ENCODE measurements at places on chromosomes 6 and 20.

DNA sequence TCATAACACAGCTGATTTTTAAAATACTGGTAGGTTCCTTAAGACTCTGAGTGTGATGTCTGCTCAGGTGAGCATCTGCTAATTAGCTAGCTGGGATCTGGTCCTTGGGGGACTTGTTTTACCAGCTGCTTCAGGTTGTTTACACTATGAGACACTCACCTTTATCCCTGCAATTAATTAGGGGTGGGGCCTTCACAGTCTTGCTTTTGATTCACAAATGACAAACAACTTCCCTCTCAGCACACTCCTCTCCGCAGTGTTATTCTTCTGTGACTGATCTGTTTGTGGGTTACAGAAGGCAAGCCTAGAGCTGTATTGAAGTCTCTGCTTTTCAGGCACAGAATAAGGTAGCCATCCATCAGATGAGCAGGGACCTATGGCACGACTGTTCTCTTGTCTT, 62.0 kb upstream of the CD83 start:
- no peak for DNase-seq

- DNase-seq = no peak
These were observed 27.5 kb downstream of the MAN1A1 start for GRCh38 chr6:119322034-119322433.

- no peak for DNase-seq
These were observed 125.0 kb upstream of the MLIP start for GRCh38 chr6:53986165-53986720.

DNA sequence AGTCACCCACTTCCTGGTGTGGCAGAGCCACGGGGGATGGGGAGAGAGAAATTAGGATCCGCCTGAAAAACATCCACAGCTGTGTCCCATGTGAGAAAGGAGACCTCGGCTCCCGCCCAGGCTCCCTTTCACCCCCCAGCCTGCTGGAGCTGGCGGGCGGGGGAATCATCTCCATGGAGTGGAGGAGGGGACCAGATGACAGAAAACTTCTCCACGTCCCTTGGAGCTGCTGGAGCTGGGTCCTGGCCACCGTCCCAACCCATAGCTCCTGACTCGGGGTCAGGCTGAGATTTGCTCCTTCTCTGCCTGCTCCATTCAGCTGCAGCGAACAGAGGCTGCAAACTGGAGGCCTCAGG, 113.8 kb downstream of the CEBPB start:
- peak; percentile 79 for DNase-seq

- no peak for DNase-seq
These were observed 50.8 kb upstream of the NRN1 start for GRCh38 chr6:6057442-6058053.

- no peak for DNase-seq
These were observed 140.5 kb upstream of the ZNF217 start for GRCh38 chr20:53734006-53734688.

GRCh38 chr6:107820338-107821261, 3.5 kb downstream of the SCML4 start:
- no peak for DNase-seq

DNA sequence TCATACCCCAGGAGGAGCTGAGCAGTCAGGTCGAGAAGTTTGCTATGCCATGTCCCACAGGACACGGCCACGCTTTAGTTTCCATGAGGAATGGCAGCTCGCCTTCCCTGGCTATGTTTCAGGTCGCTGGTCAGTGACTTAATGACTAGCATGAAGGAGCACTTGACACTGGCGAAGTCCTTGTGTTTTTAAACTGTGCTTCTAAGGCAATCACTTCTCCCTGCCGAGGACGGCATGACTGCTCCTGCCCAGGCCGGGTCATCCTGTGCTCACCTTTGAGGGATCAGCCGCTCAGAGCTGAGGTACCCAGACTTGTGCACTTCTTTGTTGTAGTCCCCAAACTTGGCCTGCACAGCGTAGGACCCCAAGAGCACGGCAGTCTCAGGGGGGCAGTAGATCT, 34.1 kb downstream of the EZR start:
- no peak for DNase-seq

DNA sequence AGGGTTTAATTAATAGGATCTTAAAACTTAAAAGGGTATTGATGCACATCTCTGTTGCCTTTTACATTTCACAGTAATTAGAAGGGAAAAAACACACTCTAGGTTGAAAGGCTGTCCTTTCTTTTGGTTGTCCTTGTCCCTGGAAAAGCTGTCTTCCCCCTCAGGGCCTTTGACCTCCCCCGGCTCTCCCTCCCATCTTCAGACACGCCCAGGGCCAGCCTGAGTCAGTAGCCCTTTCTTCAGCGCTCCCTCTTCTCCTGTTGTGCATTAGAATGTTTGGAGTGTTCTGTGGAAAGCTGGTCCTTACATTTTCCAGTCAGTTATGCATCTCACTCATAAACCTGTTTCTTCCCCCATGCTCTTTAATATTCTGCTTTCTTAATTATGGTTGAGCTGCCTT, 157.0 kb downstream of the MTHFD1L start:
- no peak for DNase-seq

- DNase-seq = no peak
These were observed 7.0 kb upstream of the CHRNA4 start for GRCh38 chr20:63368151-63368550.

GRCh38 chr20:58923117-58923712, 57.8 kb upstream of the NELFCD start:
- DNase-seq = no peak

DNA sequence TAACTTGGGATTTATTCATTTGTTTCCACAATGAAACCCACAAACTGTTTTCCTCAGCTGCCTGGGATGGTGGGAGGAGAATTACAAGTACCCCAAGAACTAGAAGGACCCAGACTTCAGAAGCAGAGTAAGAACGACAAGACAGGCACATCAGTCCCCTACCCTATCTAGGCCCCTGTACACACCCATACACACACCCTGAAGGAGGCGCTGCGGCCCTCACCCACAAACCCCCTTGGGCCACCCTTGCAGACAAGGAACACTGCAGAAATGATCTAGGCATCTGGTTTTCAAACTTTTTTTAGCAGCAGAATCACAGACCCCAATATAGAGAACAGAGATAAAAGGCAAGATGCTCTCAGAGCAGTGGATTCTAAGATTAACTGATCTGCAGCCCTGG, 55.0 kb downstream of the TRERF1 start:
- no peak for DNase-seq

- DNase-seq = peak; percentile 61
These were observed 54.6 kb upstream of the POLR1H start for GRCh38 chr6:30006170-30007131.

DNA sequence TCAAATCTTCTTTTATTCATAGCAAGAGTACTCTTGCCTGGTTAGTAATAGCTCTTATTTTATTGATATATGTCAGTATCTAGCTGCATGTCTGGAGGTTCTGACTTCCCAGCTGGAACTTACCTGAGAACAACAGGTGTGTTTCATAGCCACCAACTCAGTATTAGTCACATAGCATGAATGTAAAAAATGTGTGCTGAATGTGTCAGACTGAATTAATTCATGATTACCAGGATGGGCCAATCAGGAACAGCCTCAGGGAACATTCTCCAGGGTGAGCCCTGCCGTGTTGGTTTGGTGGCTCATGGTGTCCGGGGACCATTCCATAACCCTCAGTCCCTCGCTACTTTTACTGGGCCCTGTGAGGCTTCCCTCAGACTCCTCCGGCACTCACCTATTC, 99.7 kb downstream of the TULP4 start:
- DNase-seq = no peak

DNA sequence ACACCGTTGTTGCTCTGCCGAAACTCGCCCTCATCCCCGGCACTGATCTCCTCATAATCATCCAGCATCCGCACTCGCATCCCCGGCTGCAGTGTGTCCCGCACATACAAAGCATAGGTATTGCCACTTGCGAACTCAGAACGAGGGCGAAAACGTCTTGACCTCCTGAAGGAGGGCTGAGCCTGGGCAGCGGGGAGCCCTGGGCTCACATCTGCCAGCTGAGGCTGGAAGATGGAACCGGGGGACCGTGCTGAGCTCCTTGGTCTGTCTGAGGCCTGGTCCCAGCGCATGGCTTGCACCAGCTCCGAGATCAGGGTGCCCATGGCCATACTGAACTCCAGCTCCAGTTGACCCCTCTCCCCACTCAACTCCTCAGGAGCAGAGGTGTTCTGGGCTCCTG, 2.7 kb downstream of the CUL7 start:
- DNase-seq = no peak

GRCh38 chr6:27863962-27864905, 48.0 kb downstream of the OR2B2 start:
- DNase-seq = no peak

GRCh38 chr20:56636716-56637115, 7.6 kb downstream of the TFAP2C start:
- DNase-seq = no peak

- DNase-seq = no peak
These were observed 84.7 kb downstream of the HDGFL1 start for GRCh38 chr6:22653980-22654610.
